ENCODE measurements at places on chromosomes 4 and X. TPM values are rescaled to one million over a fixed set of nuclear protein-coding genes. Genes with fewer than 3 reads are reported as not detected.

The SRPX gene
- total RNA-seq, result 139 TPM

The SOX3 gene
- total RNA-seq, result not detected

The MAGEA12 gene
- total RNA-seq, result not detected

The NUDT11 gene
- 1.7 TPM for total RNA-seq

The TEX11 gene
- not detected for total RNA-seq

The MAGEA1 gene
- not detected for total RNA-seq

The RTL9 gene
- total RNA-seq, result not detected

The MAGEA2B gene
- not detected for total RNA-seq

The RHOXF2 gene
- total RNA-seq, result not detected

The CENPVL2 gene
- total RNA-seq, result not detected

The CCDC110 gene
- total RNA-seq, result not detected

The PPEF1 gene
- not detected for total RNA-seq

The GCNA gene
- total RNA-seq, result 0.96 TPM

The TBX22 gene
- not detected for total RNA-seq

The ADH1C gene
- 4.6 TPM for total RNA-seq

The GPRIN3 gene
- total RNA-seq, result 2.1 TPM

The AFAP1 gene
- 84.9 TPM for total RNA-seq

The CLDN2 gene
- total RNA-seq, result 0.43 TPM

The REELD1 gene
- not detected for total RNA-seq

The TLR1 gene
- 1.1 TPM for total RNA-seq
